Kidney (tissue), 22 donors: ENCODE measurements at places on chromosomes 2 and 18.

DNA sequence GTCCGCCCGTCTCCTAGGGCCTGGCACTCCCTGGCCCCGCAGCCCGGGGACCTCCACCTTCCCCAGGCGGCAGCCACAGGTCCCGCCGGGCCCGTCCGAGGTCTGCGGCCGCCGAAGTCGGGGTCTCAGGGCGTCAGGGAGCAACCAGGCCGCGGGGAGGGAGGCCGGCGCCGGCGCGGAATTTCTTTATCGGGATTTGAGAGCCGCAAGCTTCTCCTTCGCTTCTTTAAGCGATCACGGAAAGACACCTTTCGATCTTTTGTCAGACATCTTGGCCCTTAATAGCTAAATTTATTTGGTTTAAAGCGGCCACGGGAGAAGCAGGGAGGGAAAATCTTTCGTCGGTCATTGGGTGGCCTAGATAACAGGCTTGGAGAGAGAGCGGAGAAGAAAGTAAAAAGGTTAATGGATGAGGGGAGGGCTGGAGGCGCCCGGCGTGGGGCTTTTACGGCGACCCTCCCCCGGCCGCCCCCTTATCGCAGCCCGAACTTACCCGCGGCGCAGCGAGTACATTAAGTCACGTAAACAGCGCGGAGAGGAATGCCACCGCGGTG is 4.3 kb upstream of the GATA6 start:
- peak; percentile 56 for DNase-seq

- peak; percentile 80 for DNase-seq
Measured at GRCh38 chr2:120525056-120526046, 179.4 kb downstream of the INHBB start.

DNA sequence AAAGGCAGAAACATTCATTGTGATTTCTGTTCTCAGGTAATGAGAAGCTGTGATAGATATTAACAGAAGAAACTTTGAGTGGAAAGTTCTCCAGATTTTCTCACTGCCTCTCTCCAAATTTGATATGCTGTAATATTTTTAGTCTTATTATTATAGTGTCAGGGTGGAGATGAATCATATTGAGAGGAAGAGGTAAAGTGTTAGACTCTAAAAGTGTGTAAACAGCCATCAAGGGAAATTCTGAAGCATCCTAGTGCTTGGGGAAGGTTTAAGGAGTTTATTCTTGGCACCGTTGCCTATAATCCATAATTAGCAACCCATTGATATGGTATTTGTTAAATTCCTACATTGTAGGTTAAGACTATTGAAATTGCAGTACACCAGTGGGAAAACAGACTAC is 104.7 kb upstream of the NABP1 start:
- no peak for DNase-seq

DNA sequence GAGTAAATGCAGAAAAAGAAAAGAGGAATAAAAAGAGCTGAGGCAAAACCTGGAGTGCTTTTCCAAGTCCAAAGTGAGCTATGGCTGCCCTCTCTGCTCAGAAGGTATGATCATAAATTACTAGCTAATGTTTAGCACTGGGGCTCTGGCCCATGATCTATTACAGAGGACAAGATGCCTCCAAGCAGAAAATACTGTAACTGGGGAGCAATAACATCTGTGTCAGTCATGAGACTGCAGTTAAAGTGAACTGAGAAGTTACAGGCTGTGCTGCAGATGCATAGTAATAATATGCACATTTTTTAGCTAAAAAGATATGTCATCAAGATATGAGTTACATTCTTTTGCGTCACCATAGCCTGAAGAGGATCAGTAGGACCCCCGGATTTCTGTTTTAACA is 209.4 kb upstream of the RBBP8 start:
- DNase-seq: no peak

DNA sequence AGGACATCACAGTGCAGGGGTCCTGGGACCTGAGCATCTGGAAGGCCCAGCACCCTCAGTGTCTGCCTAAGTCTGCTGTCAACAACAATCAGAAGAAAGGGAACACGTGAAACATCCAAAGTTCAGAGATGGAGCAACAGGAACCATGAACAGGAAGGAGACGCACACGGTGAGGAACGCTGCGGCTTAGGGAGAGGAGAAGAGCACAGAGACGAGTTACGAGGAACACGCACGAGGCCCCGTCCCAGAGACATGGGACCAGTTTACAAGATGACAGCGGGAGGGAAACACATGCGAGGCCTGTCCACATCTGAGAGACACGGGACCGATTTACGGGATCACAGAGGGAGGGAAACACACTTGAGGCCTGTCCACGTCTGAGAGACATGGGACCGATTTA is 2.9 kb upstream of the KCNG2 start:
- DNase-seq: peak; percentile 56

DNA sequence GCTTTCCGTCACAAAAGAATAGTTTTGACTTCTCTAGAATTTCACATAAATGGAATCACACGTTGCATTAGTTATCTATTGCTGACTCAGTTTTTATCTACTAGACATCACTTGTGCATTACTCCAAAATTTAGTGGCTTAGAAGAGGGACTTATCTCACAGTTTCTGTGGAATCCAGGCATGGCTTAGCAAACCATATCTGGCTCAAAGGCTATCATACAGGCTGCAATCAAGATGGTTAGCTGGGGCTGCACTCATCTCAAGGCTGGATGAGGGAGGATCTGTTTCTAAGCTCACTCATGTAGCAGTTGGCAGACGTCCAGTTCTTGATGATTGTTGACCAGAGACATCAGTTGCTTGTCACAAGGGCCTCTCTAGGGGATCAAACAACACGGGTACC is 6.6 kb upstream of the DSC3 start:
- DNase-seq: no peak

DNA sequence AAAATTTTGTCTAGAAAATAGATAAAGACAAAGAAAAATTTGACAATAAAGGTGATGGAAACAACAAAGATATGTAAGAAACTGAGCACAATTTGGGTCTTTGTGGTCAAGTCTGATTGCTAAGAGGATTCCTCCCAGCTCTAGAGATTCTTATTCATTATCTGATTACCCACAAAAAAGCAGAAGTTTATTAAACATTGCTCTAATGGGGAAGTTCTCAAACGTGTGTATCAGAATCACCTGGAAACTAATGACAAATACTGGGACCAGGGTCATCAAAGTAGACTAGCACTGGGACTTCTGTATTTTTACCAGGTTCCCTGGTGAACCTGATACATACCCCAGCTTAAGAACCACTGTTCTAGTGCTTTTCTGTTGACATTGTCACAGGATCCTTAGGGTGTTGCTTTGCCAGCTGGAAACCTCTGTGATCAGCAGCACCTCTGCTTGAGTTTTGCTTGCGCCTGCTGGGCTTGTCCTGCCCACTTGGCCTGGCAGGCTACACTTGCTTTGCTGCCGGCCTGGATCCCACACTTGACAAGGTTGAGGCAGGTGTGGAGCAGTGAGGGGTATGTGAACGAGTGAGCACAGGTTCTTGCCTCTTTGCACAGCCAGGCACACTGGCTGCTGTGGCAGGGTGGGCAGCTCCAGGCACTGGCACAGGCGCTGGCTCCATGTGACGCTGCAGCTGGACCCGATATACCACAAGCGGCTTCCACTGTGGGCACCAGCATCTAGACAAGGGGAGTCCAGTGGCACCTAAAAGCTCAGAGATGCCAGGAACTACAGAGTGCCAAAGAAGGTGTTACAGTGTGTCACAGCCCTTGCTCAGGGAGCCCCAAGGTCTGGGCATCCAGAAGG is 6.2 kb upstream of the GORASP2 start:
- no peak for DNase-seq

DNA sequence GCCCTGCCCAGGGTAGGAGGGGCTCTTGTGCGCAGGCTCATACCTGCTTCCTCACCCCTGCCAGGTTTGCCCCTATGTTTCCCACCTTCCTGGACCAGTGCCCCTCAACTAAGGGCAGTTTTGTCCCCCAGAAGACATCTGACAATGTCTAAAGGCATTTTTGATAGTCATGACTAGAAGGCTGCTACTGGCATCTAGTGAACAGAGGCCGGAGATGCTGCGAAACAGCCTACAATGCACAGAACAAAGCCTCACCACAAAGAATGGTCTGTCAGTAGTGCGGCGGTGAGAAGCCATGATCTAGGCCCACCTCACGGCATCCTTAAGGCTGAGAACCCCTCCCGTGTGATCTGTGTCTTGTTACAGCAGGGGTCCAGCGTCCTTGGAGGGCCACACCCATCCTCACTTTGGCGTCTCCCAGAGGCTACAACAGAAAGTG is 96.0 kb downstream of the TMEM17 start:
- DNase-seq: no peak

DNA sequence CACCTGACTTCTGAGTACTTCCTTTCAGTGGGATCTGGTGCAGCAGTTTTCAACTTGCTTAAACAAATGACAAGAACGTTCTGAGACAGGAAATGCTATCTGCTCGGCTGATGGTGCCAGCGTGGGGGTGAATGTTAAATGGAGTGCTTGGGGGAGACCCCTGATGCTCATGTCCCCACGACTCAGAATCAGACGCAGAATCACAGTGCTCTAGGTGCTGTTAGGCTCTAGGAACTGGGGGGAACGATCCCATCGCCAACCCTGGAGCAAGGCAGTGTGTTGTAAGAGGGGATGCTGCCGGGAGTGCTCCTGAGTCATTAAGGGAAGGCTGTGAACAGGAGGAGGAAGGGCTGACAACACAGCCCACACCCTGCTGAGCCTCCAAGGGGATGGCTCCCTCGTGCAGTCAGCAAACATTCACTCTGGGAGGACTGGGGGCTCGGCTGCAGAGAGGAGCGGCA is 34.1 kb upstream of the KCNF1 start:
- DNase-seq: no peak

- DNase-seq: peak; percentile 88
Measured at GRCh38 chr2:30115141-30115980, 31.4 kb upstream of the YPEL5 start.

DNA sequence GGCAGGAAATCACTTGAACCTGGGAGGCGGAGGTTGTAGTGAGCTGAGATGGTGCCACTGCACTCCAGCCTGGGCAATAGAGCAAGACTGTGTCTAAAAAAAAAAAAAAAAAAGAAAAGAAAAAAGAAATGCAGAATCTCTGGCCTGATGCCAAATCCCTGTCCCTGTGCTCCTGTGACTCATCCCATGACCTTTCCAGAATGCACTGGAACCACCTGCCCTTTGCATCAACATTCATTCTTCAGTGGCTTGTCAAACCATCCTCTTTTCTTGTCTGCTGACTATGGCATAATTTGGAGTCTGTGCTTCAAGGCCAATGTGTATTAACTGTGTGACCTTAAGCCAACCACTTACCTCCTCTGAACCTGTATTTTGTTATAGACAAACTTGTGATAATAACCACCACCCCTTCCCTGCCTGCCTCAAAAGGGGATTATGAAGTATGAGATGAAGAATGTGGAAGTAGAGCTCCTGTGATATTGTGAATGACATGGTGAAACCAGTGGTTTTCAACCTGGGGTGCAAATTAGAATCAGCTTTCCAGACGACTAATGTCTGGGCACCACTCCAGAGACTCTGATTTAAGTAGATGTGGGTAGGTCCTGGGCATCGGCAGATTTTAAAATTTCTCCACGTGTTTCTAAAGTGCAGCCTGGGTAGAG is 189.3 kb downstream of the CLIP4 start:
- DNase-seq: no peak

DNA sequence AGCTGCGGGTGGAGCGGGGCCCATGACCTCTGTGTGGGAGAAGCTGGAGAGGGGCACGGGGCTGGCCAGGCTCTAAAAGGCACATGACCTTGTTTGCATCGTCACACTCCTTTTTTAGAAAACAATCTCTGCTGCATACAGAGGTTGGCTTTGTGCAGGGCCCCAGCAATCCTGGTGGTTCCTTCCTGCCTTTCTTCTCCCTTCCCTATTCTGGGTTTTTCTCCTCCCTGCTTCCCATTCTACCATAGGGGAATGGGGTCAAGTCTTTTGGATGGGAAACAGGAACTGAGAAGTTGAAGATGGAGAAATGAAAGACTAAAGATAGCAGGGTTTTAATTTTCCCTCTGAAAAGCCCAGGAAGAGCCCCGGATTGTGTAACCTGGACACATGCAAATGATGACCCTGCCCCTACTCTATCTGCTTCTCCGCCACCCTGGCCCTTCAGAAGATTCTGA is 53.9 kb downstream of the ASAP2 start:
- no peak for DNase-seq

- peak; percentile 51 for DNase-seq
Measured at GRCh38 chr2:88831792-88832248, 140.3 kb downstream of the RPIA start.

DNA sequence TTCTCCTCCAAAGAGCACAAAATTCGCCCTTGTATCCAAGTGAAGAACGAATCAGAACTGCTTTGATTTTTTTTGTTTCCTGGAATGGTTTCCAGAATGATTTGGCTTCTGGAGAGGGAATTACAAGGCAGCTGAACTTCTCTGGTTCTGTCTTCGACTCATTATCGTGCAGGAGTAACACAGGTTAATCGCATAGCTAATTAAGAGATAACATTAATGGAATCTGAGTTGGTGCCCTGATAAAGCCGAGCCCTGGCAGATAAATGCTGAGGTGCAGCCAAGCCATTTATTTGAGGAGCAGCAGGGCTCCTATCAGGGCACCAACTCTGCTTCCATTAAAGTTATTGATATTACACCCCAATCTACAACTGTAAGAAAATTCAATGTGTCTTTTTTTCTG is 433.7 kb downstream of the ZNF521 start:
- no peak for DNase-seq

DNA sequence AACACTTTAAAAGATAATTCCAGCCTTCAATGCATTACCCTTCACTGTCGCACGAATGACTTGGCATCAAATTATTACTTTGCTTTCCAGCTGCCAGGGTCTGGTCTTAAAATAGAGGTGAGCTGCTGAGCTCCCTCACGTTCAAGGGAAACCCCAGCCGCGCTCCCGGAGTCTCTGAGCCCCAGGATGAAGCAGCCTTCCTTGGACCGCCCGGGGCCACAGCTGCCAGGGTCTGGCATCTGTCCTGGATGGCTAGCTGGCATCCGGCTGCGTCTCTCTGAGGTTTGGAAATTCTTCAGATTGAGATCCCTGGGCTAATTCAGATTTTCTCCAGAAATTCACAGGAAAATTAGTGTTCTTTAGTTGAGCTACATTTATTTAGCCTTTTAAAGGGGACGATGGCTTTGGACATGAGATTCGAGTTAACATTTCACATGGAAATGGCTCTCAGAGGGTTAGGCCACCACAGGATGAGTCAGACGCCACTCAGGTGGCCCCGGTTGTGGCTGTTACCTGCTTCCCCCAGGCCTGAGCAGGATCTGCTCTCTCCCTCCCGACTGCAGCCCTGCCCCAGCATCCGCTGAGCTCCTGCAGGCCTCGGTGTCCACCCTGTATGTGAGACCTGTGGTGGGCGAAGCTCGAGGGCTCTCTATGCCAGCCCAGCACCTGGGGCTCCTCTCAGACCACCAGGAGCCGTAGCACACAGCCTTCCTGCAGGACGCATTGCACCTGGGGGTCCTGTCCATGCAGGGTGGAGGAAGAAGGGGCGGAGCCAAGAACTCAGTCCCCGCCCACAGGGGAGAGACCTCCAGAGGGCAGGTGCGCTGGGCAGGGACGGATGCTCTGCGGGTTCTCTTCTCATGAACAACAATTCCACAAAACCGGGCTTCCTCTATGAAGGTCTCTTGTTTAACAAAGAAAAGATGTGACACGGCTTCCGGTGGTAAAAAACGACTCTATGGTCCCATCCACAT is 255.5 kb downstream of the TWIST2 start:
- no peak for DNase-seq

- DNase-seq: no peak
Measured at GRCh38 chr2:120450196-120450820, 104.4 kb downstream of the INHBB start.

GRCh38 chr2:86790134-86790675 is 508 bp downstream of the CD8A start:
- peak; percentile 76 for DNase-seq
